ENCODE measurements at places on chromosomes 5 and 9. TPM values are rescaled to one million over a fixed set of nuclear protein-coding genes. Genes with fewer than 3 reads are reported as not detected.

- no peak for DNase-seq
Observed at GRCh38 chr9:7828334-7828733, 28.8 kb upstream of the DMAC1 start.

GRCh38 chr9:28270156-28270555, 696.9 kb upstream of the C9orf72 start:
- DNase-seq: no peak

DNA sequence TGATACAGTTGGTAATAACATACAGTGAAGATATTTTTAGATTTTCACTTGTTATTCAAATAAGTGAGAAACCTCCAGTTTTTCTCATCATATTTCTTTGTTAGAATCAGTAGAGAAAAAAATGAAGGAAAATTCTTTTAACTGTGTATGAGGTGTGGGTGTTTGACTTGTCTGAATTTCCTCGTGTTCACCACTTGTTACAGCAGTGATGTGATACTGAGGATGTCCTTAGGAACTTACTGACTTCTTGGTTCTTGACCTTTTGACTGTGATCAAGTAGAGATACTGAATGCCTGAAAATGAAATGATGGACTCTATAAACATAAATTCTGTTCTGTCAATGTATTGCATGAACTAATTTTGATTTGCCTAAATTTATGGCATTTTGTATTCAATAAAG, 10.7 kb downstream of the PBX3 start:
- DNase-seq: no peak

Gene ADRA1B
- polyA plus RNA-seq: 0.08 TPM

DNA sequence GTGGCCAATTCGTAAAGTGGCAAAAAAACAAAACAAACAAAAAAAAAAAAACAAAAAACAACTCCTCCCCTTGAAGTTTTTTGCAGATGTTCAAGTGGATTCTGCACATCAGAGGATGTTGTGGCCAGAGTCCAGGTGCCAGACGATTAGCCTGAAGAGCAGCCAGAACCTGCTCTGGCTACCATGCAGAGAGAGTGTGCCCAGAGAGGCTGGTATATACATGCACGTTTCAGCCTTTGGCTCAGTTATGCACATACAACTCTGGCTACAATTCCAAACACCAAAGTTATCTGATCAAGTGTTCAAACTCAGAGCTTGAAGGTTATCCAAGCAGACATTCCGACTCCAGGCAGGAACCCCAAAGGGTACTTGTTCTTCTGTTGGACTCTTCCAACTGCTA, 34.7 kb downstream of the GGTA1 start:
- no peak for DNase-seq

Gene MRPL36
- polyA plus RNA-seq: 81.5 TPM

Measured in H1 (cell line).